ENCODE measurements at places on chromosomes 7 and 10.
A peak's percentile ranks its signal among the peaks of the same experiment; 100 is the strongest.

GRCh38 chr10:105188737-105189462 is 547.8 kb downstream of the SORCS3 start:
- no peaks in the 10 kb centered on the region for H3K4me1 ChIP-seq
- H3K27me3 ChIP-seq = no peaks in the 10 kb centered on the region
- H3K36me3 ChIP-seq = no peaks in the 10 kb centered on the region
- H3K27ac ChIP-seq = no peak overlapping the region
- DNase-seq = no peak

DNA sequence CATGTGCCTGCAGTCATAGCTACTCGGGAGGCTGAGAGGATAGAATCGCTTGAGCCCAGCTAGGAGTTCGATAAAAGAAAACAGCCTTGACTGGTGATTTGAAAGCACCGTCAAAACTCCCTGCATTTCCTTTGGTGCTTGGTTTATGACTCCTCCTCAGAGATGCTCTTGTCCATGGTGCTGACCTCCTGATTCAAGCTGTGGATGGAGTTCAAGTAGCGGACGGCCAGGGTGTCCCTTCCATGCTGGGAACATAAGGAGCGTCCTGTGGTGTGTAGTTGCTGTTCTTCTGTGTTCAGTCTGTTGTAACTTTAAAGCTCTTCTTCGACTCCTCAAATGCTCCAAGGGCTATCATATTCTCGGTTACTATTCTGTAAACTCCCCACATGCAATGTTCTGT is 382.5 kb upstream of the KIAA1217 start:
- H3K27me3 ChIP-seq = no peaks in the 10 kb centered on the region
- no peak for DNase-seq
- no peak overlapping the region for H3K4me3 ChIP-seq
- H3K4me1 ChIP-seq = no peaks in the 10 kb centered on the region
- H3K27ac ChIP-seq = no peak overlapping the region
- no peaks in the 10 kb centered on the region for H3K36me3 ChIP-seq

- H3K27me3 ChIP-seq = no peaks in the 10 kb centered on the region
- H3K4me3 ChIP-seq = no peak overlapping the region
- H3K36me3 ChIP-seq = no peaks in the 10 kb centered on the region
- no peaks in the 10 kb centered on the region for H3K4me1 ChIP-seq
These were observed 71.5 kb downstream of the AGMO start for GRCh38 chr7:15490291-15490690.

DNA sequence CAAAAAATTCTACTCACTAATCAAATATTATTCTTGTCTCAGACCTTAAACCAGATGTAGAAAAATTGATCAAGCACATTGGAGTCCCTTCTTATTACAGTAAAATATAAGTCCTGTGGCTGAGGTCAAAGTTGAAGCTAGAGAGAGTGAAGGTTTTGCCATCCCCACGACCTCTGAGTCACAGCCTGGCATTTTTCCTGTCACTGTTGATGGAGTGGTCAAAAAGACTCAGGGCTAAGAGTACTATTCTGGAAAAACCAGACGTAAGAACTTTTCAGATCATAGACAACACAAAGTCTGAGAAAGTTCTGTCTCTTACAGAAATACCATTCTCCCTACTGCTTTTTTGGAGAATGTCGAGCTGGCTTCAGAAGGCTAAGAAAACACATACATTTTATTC is 323.7 kb upstream of the ANKRD30A start:
- H3K27ac ChIP-seq = no peak overlapping the region
- no peaks in the 10 kb centered on the region for H3K27me3 ChIP-seq
- H3K4me3 ChIP-seq = no peak overlapping the region
- DNase-seq = no peak

GRCh38 chr10:21954132-21954531 is 49.4 kb downstream of the DNAJC1 start:
- no peaks in the 10 kb centered on the region for H3K4me1 ChIP-seq
- no peak overlapping the region for H3K27ac ChIP-seq
- H3K36me3 ChIP-seq = no peaks in the 10 kb centered on the region

- H3K4me3 ChIP-seq = no peak overlapping the region
- peaks cover 9% of the 10 kb centered on the region for H3K4me1 ChIP-seq
- H3K27ac ChIP-seq = no peak overlapping the region
These were observed 26.9 kb downstream of the BLVRA start for GRCh38 chr7:43785420-43785819.

GRCh38 chr7:100875356-100875751 is 451 bp downstream of the SRRT start:
- peak overlapping the region; percentile 66 for H3K4me3 ChIP-seq
- H3K27ac ChIP-seq = peak overlapping the region; percentile 92
- H3K36me3 ChIP-seq = no peaks in the 10 kb centered on the region
- DNase-seq = no peak
- peaks cover 17% of the 10 kb centered on the region for H3K4me1 ChIP-seq
- no peaks in the 10 kb centered on the region for H3K27me3 ChIP-seq

DNA sequence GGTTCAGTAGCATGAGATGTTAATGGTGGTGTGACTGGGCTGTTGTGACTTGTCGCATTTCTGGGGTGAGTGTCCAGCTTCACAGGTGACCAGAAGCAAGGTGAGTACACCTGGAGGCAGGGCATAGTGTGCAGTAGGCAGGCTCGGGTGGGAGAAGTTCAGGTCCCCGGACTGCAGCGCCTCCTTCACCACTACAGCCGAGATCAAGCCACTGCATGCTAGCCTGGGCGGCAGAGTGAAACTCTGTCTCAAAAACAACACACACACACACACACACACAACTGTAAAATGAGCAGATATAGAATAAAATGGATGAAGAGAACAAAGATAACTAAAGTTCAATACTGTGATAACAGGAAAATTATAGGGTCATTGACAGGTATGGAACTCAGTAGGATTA is 11.1 kb upstream of the PARD3 start:
- H3K4me3 ChIP-seq = no peak overlapping the region
- no peak for DNase-seq
- no peaks in the 10 kb centered on the region for H3K27me3 ChIP-seq
- H3K4me1 ChIP-seq = no peaks in the 10 kb centered on the region

DNA sequence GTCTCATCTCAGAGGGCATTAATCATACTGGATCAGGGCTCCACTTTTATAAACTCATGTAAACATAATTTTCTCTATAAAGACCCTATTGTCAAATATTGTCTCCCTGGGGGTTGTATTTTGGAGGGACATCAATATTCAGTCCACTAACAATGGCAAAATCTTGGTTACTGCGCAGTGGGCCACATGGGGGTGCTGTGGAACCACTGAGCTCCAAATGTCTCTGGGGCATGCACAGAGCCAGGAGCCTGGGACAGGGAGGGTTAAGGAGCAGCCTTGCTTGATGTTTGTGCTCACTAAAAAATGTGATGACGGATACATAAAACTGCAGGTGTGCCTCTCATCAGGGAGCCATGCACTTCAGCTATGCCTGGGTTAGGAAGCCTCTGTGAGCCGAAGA is 62.1 kb upstream of the PRSS58 start:
- no peaks in the 10 kb centered on the region for H3K27me3 ChIP-seq
- DNase-seq = no peak
- H3K4me3 ChIP-seq = no peak overlapping the region
- no peaks in the 10 kb centered on the region for H3K36me3 ChIP-seq
- no peak overlapping the region for H3K27ac ChIP-seq
- no peaks in the 10 kb centered on the region for H3K4me1 ChIP-seq

- H3K27me3 ChIP-seq = no peaks in the 10 kb centered on the region
- H3K4me1 ChIP-seq = no peaks in the 10 kb centered on the region
- H3K4me3 ChIP-seq = no peak overlapping the region
- H3K36me3 ChIP-seq = no peaks in the 10 kb centered on the region
These were observed 16.1 kb downstream of the COL26A1 start for GRCh38 chr7:101378751-101379174.

- H3K4me1 ChIP-seq = no peaks in the 10 kb centered on the region
- no peaks in the 10 kb centered on the region for H3K36me3 ChIP-seq
- DNase-seq = no peak
- H3K4me3 ChIP-seq = no peak overlapping the region
These were observed 286.0 kb upstream of the TMEM229A start for GRCh38 chr7:124318721-124319450.

DNA sequence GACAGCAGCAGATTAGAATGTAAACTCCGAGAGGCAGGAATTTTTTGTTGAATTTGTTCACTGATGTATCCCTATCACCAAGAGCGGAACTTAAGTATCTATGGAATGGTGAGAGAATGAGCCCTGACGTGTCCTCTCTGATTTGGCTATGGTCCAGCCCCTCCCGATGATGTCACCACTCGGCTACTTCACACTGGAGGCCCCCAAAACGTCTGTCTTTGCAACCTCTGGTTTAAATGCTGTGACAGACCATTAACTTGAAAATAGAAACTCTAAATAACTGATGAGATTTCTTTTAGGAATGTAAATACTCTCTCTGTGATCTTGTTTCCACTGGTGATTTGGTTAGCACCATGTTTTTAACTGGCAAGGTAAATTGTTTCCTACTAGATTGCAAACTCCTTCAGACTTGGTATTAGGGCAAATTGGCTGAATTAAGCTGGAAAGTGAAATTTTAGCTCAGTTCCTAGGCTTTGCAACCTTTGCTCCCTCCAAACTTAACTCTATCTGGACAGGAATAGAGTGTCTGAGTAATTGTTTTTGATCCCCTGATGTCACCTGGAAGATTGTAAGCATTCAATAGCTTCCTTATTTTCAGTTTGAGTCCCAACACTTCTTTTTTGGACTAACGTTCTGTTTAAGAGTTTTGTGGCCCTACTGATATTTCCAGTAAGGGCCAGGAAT is 19.1 kb downstream of the SLC16A12 start:
- H3K4me1 ChIP-seq = no peaks in the 10 kb centered on the region
- DNase-seq = peak; percentile 32
- H3K27ac ChIP-seq = peak overlapping the region; percentile 3
- no peaks in the 10 kb centered on the region for H3K36me3 ChIP-seq

- no peaks in the 10 kb centered on the region for H3K4me1 ChIP-seq
- H3K27me3 ChIP-seq = no peaks in the 10 kb centered on the region
- H3K4me3 ChIP-seq = no peak overlapping the region
- DNase-seq = no peak
- H3K36me3 ChIP-seq = no peaks in the 10 kb centered on the region
These were observed 178.4 kb downstream of the CPEB3 start for GRCh38 chr10:92112462-92112861.

DNA sequence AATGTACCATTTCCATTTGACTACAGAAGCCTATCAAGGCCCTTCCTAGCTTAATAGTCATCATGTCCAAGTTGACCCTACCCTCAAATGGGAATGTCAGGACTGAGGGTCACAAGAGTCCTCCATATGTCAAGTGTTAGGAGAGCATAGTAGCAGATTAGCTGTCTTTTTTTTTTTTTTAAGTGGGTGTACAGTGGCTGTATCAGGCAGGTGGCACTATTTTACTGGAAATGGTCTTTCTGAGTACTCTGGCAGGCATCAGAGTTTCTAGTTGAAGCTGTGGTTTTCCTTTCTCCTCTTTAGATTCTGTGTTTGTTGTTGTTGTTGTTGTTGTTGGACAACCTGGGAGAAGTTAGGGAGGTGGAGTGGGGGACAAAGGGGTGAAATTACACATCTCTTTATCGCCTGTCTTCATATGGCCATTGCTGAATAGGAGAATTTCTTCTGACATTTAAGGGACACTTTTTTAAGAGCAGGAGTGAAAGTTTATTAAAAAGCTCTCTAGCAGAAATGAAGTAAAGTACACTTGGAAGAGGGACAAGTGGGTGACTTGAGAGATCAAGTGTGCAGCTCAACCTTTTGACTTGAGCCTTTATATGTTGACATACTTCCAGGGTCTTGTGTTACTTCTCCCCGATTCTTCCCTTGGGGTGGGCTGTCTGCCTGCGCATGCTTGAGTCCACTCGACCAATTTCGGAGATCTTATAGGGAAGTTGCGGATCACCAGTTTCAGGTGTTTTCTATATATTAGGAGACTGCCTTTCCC is 104.1 kb upstream of the FOXP2 start:
- no peaks in the 10 kb centered on the region for H3K4me1 ChIP-seq
- H3K27ac ChIP-seq = no peak overlapping the region
- no peak overlapping the region for H3K4me3 ChIP-seq
- no peak for DNase-seq
- no peaks in the 10 kb centered on the region for H3K36me3 ChIP-seq

- H3K27ac ChIP-seq = no peak overlapping the region
- H3K4me3 ChIP-seq = peak overlapping the region; percentile 57
- no peaks in the 10 kb centered on the region for H3K36me3 ChIP-seq
- peak; percentile 67 for DNase-seq
- no peaks in the 10 kb centered on the region for H3K4me1 ChIP-seq
- peaks cover 3% of the 10 kb centered on the region for H3K27me3 ChIP-seq
These were observed 8.2 kb downstream of the TFR2 start for GRCh38 chr7:100632951-100633717.

- H3K27me3 ChIP-seq = no peaks in the 10 kb centered on the region
- no peaks in the 10 kb centered on the region for H3K4me1 ChIP-seq
- no peak overlapping the region for H3K4me3 ChIP-seq
- no peak for DNase-seq
These were observed 21.7 kb downstream of the ST8SIA6 start for GRCh38 chr10:17432723-17433122.

Measured in colonic mucosa (tissue), 4 donors.